Vagina (tissue), 2 donors: ENCODE measurements at places on chromosomes 12 and 14. TPM values are rescaled to one million over a fixed set of nuclear protein-coding genes. Genes with fewer than 3 reads are reported as not detected.

DNA sequence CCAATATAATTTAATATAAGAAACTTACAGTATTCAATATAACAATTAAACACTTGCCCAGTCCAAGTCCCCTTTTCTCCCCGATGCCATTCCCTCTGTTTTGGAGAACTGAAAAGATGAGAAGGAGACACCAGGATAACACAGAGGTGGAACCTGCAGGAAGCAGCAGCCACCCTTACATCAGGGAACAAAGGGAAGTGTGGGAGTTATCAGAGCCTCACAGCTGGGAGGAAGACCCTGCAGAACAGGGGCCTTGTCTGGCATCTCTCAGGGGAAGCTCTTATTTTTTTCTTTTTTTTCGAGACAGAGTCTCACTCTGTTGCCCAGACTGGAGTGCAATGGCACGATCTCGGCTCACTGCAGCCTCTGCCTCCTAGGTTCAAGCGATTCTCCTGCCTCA lies 52.6 kb downstream of the CALM1 start:
- H3K27me3 ChIP-seq = no peaks in the 10 kb centered on the region
- no peak overlapping the region for H3K4me3 ChIP-seq
- H3K36me3 ChIP-seq = no peaks in the 10 kb centered on the region

USP44 gene
- 0.49 TPM for total RNA-seq

CCDC175 gene
- not detected for total RNA-seq

DNA sequence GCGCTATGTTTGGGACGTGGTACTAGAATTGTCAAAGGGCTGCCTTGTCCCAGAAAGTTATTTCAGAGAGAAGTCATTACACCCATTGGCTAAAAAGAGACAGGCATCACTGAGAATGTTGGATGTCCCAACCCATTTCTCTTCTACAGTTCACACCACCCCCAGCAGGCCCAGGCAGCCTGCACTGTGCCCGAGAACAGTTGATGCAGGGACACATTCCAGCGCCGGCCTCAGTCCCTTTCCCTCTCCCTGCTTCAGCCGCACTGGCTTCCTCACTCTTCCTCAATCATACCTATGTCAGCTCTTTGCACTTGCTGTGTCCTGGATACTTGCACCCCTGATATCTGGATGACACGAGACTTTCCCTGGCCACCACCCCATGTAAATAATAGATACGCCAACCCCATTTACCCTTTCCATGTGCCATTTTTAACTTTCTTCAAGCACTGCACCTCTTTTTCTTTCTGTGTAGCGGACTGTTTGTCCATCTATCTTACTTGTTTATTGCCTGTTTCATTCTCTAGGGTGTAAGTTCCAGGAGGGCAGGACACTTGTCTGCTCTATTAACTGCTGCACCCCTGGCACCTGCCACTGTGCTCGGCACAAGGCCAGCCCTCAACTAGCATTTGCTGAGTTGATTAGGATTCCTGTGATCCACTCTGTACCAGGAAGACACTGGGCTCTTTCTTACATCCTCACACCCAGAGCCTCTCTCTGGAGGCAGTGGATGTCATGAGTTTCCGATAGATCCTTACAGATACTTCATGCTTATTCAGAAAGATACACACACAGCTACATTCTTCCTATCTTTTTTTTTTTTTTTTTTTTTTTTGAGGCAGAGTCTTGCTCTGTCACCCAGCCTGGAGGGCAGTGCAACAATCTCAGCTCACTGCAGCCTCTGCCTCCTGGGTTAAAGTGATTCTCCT lies 76.6 kb upstream of the CEP83 start:
- no peak overlapping the region for H3K27ac ChIP-seq
- DNase-seq = no peak
- no peaks in the 10 kb centered on the region for H3K4me1 ChIP-seq

DCP1B gene
- total RNA-seq = 17.4 TPM

DNA sequence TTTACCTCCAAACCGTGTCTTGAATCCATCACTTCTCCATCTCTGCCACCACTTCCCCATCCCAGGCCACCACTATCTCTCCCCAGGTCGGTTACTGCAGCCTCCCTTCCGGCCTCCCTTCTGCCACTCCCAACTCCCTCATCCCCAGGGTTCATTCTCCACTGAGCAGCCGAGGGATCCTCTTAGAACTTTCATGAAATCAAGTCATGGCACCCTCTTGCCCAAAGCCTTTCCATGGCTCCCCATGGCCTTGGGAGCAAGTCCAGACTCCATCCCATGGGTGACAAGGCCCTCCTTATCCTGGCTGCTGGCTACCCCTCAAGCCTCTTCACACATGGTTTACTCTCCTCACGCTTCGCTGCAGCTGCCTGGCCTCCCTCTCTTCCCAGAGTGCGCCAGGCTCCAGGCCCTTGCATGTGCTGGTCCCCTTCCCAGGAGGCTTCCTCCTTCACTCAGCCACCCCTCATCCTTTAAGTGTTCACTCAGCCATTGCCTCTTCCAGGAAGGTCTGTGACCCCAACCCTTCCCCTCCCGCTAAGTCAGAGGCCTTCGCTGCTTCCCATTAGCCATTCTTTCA lies 17.9 kb upstream of the SH2B3 start:
- no peaks in the 10 kb centered on the region for H3K27me3 ChIP-seq
- no peaks in the 10 kb centered on the region for H3K36me3 ChIP-seq
- no peaks in the 10 kb centered on the region for H3K4me1 ChIP-seq

DNA sequence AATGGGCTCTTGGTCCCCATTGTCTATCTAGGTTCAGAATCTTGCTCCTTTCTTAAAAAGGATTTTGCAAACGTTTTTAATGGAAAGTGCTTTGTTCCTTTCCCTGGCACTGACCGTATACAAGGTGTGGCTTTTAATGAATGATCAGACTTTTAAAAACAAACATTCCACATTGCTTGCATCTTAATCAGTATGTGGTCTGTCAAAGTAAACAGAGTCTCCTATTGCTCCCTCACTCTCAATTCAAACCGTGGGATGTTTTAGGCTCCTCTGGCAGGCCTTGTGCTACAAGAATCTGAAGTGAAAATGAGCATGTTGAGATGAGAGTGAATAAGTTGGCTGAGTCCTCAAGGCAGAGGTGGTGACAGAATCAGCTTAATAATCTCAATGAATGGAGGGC lies 107.0 kb downstream of the VRK1 start:
- no peaks in the 10 kb centered on the region for H3K4me1 ChIP-seq
- H3K4me3 ChIP-seq = no peak overlapping the region
- H3K36me3 ChIP-seq = no peaks in the 10 kb centered on the region
- DNase-seq = no peak
- H3K27ac ChIP-seq = no peak overlapping the region

DNA sequence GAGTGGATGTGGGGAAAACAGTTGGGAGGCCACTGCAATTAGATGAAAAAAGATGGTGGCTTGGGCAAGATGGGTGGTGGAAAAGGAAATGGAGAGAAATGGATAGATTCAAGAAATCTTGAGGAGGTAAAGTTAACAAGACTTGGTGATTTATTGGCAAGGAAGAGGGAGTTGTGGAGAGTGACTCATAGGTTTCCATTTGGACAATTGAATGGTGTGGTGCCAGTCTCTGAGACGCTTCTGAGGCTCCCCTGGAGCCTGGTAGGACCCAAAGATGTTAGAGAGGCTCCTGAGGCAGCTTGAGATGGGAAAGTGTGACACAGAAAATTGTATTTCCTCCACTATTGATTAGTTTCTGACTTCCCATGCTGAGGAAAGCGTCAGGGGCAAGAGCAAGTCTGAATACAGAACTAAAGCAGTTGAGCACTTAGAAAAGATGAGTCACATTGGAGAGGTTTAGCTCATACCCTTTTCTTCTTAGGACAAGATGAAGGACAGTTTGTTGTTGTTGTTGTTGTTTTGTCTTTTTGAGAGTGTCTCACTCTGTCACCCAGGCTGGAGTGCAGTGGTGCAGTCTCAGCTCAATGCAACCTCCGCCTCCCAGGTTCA lies 4.5 kb downstream of the PRPF40B start:
- no peak for DNase-seq
- no peak overlapping the region for H3K27ac ChIP-seq
- H3K36me3 ChIP-seq = no peaks in the 10 kb centered on the region
- no peaks in the 10 kb centered on the region for H3K27me3 ChIP-seq

CLEC14A gene
- total RNA-seq = 33.1 TPM

DNA sequence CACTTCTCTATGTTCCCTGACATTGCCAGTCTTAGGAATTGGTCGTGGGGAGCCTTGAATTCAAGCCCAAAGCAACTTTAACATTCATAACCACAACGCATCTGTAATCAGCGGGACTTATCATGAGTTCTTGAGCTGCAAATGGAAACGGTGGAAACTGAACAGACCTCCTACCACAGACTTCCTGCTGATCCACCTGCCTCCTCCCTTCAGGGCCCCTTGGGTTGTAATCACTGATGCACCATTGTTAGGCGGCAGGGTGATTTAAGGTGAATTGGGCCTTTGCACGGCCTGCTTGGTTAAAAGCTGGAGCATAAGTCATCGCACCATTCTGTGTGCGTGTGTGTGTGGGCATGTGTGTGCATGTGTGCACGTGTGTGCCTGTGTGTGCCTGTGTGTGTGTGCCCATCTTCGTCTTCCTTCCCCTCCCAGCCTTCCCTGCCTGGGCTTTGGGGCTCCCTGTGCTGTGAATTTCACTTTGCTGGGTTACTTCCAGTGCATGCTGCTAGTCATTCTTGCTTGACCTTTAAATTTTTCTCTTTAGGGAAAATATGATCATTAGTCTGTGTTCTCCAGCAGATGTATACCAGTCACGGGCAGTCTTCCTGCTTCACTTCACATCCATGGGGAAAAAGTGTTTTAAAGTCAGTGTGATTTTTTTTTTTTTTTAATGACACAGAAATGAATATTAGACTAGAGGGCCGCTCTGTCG lies 29.1 kb downstream of the CHST11 start:
- no peaks in the 10 kb centered on the region for H3K36me3 ChIP-seq
- H3K27ac ChIP-seq = no peak overlapping the region
- no peak for DNase-seq
- no peaks in the 10 kb centered on the region for H3K27me3 ChIP-seq
- H3K4me1 ChIP-seq = no peaks in the 10 kb centered on the region
- no peak overlapping the region for H3K4me3 ChIP-seq

GRCh38 chr12:2008677-2009076 lies 4.4 kb upstream of the DCP1B start:
- H3K36me3 ChIP-seq = no peaks in the 10 kb centered on the region
- peaks cover 3% of the 10 kb centered on the region for H3K4me1 ChIP-seq
- H3K27me3 ChIP-seq = no peaks in the 10 kb centered on the region
- H3K4me3 ChIP-seq = no peak overlapping the region
- no peak for DNase-seq
- no peak overlapping the region for H3K27ac ChIP-seq

- H3K4me1 ChIP-seq = no peaks in the 10 kb centered on the region
- no peaks in the 10 kb centered on the region for H3K36me3 ChIP-seq
- no peak overlapping the region for H3K4me3 ChIP-seq
- H3K27me3 ChIP-seq = no peaks in the 10 kb centered on the region
- no peak for DNase-seq
Observed at GRCh38 chr12:130813949-130814348, 25.1 kb downstream of the STX2 start.

DNA sequence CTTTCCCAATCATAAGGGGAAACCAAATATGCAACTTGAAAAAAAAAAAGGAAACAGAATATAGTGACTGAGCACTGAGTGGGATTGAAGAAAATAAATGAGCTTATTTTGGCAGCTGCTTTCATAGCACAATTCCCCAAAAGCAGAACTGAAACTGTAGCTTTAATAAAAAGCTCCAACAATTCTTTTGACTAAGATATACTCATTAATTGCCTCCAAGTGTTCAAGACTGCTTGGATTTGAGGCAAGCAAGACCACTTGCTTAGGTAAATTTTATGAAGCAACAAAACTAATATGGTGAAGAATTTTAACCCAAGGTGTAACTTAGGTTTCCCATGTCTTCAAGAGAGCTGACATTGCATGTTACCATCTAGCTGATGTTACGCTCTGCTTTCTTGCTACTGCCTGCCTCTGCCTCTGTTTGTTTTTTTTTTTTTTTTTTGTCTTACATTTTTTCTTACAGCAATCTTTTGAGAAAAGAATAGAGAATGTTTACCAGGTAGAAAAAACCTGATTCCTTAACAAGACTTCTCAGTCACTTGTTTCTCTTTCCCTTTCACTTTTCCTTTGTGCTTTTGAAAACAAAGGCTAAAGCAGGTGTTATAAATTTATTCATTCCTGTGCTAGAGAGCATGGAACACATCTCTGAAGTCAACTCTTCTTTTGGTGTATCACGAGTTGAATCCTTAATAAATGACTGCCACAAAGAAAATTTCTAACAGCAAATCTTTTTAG lies 134.4 kb downstream of the BCAT1 start:
- H3K36me3 ChIP-seq = no peaks in the 10 kb centered on the region
- DNase-seq = no peak
- no peaks in the 10 kb centered on the region for H3K4me1 ChIP-seq

DNA sequence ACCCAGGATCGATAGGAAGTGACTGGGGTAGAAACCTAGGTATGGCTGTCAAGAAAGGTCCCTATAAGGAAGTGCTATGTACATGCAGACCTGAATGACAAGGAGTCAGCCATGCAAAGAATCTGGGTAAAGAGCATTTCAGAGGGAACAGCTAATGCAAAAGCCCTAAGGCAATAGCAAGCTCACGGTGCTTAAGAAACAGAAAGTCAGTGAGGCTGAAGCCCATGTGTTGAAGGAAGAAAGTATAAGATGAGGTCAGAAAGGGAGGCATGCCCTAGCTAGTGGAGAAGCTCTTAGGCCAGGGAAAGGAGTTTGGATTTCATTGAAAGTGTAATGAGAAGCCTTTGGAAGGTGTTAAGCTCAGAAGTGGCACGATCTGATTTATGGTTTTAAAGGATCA lies 6.0 kb upstream of the ADCY6 start:
- H3K36me3 ChIP-seq = no peaks in the 10 kb centered on the region
- peaks cover 18% of the 10 kb centered on the region for H3K4me1 ChIP-seq
- no peak for DNase-seq

- H3K4me1 ChIP-seq = no peaks in the 10 kb centered on the region
- H3K27ac ChIP-seq = no peak overlapping the region
- no peaks in the 10 kb centered on the region for H3K36me3 ChIP-seq
Observed at GRCh38 chr12:27828196-27828595, 48.2 kb upstream of the MANSC4 start.
